NCI-H1092 (cell line): ENCODE measurements at places on chromosomes 3 and 15.

- no peak for DNase-seq
Measured at GRCh38 chr15:85543741-85544155, 163.3 kb downstream of the AKAP13 start.

- DNase-seq: no peak
Measured at GRCh38 chr15:40042791-40043320, 3.9 kb upstream of the SRP14 start.

DNA sequence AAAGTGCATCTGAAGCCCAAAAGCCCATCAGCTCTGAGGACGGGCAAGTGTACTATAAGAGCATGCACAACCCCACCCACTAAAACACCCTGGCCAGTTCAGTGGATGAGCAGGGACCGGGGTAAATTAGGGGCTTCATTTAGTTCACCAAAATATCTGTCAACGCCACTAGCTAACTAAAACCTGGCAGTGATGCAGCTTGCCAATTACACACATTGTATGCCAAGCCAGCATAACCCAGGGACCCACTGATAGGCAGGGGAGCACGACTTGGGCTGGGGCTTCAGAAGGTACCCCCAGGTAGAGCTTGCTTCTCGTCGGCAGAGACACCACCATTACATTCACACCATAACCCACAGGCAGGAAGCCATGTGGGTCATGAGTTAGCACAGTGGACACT, 47.0 kb downstream of the PTPN23 start:
- no peak for DNase-seq

DNA sequence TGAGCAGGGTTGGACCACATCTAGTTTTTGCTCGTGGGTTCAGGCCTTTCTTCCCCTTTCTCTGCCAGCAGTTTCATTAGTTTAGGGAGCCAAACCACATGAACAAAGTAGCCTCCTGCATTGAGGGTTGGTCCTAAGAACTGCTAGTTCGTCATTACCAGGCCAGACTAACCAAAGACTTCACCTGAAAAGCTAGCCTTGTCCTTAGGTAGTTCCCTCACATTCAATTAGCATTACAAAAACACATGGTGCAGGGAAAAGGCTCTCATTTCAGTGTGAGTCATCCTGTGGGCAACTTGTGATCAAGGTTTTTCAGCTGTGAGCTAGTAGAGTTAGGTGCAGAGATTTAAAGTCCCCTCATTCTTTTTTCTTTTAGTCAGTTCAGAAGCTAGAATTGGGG, 279.3 kb upstream of the CTNNB1 start:
- DNase-seq: no peak

- DNase-seq: peak; percentile 95
Measured at GRCh38 chr3:15345066-15345607, 12.8 kb upstream of the SH3BP5 start.

DNA sequence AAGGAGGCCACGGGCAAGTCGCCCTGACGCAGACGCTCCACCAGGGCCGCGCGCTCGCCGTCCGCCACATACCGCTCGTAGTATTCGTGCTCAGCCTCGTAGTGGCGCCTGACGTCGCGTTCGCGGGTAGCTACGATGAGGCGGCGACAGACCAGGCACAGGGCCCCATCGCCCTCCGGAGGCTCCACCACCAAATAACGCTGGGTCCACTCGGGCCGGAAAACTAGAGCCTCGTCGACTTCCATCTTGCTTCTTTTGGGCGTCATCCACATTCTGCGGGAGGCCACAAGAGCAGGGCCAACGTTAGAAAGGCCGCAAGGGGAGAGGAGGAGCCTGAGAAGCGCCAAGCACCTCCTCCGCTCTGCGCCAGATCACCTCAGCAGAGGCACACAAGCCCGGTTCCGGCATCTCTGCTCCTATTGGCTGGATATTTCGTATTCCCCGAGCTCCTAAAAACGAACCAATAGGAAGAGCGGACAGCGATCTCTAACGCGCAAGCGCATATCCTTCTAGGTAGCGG, at the start of gene EPM2AIP1:
EPM2AIP1 (minus strand) TSS at position 326 of the 520 bp plus-strand sequence; CDS start at position 272, 54 bp downstream.
- DNase-seq: no peak

GRCh38 chr15:78034495-78035191, 42.9 kb downstream of the TBC1D2B start:
- no peak for DNase-seq

DNA sequence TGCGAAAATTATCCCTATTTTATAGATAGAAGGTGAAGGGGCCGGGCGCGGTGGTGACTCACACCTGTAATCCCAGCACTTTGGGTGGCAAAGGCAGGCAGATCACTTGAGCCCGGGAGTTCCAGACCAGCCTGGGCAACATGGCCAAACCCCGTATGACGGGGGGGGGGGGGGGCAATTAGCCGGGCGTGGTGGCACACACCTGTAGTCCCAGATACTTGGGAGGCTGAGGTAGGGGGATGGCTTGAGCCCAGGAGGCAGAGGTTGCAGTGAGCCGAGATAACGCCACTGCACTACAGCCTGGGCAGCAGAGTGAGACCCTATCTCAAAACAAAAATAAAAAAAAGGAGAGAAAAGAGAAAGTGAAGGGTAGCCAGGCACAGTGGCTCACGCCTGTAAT, 1.4 kb downstream of the AAGAB start:
- no peak for DNase-seq

- DNase-seq: no peak
Measured at GRCh38 chr15:37595426-37595970, 338.9 kb upstream of the TMCO5A start.

DNA sequence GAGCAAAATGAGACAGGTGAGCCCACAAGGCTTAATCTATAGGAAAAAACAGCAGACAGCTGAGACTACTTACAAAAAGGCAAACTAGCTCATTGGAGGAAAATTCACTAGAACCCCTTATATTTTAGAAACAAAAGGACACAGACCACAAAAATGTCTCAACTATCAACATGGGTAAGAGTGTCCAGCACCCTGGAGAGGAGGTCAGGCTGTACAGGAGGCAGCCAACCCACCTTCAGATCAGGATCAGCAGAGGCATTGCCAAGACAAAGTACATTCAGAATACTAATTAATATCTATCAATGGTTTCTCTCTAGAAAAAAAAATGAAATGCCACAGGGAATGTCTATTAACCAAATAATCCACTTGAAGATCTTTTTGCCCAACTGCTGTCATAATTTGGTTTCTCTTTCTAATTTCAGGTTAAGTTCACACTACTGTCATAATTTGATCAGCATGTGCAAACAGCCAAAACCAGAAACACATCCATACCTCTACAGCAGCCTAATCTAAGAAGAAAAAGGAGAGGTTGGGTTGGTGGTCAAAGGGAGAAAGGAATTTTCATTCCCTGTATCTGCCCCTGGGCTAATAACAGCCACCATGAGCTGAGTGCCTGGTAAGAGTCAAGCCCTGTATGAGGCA, 26.0 kb upstream of the THBS1 start:
- no peak for DNase-seq

DNA sequence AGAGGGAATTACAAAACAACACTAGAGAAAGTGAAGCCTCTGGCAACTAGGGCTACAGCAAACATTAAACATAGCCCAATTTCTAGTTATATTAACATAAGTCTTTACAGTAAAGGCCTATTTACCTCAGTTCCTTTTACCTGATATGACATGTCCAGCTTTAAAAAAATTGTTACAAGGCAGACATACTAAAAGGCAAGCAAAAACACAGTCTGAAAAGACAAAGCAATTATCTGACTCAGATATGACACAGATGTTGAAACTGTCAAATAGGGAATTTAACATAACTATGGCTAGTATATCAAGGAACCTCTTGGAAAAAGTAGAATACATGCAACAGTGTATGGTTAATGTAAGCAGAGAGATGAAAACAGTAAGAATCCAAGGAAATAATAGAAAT, 238.6 kb downstream of the RAP2B start:
- no peak for DNase-seq

- DNase-seq: no peak
Measured at GRCh38 chr3:124858275-124858674, 28.9 kb downstream of the ITGB5 start.

GRCh38 chr3:87828046-87828445, 230.8 kb downstream of the CGGBP1 start:
- DNase-seq: no peak

GRCh38 chr3:71956716-71957115, 171.8 kb upstream of the PROK2 start:
- no peak for DNase-seq

DNA sequence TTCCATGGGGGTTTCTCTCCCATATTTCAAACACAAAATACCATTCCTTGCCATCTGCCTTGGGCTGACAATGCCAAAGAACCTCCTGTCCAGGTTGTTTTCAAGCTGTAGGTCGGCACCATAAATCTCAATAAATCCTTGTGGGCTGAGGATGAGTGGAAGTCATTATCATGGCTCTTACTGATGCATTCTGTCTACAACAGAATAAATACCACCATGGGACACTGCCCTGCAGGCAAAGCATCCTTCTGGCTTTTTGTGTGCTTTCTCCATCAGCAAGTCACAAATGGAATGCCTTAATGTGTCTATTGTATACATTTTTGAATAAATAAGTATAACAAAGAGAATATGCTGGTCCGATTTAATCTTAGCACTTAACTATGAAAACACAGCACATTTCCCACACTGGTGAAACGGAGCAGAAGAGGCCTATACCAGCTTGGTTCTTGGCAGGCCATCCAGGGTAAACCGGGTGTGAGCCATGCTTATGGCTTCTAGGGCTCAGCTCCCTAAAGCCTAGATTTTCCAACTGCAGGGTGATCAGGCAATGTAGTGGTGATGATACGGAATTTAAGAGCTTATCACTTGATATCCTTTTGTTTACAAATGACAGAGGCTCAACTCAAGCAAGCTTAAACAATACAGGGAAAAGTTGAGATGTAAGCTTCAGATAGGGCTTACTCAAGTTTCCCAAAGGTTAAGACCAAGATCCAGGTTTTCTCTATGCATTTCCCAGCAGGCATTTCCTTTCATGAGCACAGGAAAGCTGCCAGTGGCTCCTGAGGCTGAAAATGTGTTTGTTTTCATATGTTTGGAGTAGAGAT, 133.2 kb upstream of the LRTM1 start:
- DNase-seq: no peak

DNA sequence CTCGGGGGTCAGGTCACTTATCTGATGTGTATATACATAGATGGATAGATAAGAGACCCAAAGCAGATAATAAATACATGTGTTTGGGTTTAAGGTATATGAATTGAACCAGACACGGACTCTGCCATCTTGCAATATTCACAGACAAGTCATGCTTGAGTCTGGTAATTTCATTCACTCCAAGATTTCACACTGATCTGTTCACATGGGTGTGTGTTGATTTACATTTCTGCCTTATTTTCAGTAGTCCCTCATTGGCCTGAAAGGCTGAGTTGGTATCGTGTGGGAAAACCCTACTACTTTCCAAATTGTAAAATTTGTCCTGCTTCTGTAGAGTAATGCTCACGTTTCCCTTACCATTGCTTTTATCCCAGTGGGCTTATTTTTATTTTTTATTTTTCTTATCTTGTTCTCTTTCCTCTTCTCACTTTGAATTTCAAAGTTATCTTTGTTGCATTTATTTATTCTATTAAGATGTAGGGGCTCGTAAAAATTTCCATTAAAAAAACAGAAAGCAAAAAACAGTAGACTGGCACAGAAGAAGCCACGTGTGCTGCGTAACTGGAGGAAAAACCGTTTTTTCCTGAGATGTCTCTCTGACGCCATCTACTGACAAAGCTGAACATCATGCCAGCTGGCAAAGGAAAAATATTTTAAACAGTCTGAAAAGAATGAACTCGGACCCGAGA, 10.8 kb upstream of the MFSD1 start:
- DNase-seq: peak; percentile 40

DNA sequence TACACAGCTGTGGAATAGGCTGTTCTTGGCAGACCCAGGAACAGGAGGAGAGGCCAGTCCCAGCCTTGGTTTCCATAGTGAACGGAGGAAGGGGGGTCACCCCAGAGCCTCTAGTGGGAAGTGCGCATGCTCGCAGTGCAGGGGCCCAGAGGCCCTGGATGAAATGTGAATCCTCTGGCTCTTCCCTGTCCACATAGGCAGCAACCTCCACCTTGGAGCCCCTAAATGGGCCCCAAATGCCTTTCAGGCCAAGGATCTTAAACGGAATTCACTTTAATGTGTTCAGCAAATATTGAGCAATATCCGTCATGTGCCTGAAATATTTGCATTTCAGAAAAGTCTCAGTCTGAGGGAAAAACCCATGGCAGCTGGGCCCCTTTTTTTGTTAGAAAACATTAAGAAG, 3.3 kb upstream of the NDN start:
- peak; percentile 11 for DNase-seq

DNA sequence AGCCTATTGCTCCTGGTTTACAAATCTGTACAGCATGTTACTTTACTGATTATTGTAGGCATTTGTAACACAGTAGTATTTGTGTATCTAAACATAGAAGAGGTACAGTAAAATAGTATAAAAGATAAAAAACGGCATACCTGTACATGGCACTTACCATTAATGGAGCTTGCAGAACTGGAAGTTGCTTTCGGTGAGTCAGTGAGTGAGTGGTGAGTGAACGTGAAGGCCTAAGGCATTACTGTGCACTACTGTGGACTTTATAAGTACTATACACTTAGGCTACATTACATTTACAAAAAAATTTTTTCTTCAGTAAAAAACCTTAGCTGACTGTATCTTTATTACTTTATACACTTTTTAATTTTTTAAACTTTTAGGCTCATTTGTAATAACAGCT, 90.9 kb downstream of the RAP2B start:
- DNase-seq: no peak

DNA sequence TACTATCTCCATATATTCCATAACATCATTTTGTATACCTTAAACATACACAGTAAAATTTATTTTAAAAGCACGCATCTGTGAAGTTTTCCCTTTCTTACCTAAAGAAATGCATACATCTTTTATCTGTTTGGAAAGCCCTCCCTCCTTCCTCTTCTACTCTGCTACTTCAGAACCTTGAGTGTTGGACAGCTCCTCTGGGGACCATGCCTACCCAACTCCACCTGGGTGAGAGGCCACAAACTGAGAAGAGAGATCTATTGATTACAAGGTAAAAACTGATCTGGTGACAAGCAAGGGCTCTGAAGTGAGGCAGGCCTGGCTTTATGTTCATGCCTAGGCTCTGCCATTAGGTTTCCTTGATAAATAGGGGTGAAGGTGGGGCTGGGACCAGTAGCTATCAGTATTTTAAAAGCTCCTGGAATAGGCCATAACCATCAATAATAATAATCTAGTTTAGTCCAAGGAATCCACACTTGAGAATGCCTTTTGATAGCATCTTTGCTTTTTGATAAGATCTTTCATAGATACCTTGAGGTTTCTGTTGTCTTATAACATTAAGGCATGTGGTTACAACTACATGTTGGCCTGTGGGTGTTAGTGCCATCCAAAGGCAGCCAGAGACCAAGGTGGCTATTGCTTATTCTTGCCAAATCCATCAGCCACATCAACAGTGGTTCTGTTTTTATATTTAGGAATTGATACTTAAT, 148.8 kb downstream of the KCNMB2 start:
- DNase-seq: no peak

- no peak for DNase-seq
Measured at GRCh38 chr3:44924457-44925084, 50.2 kb downstream of the TGM4 start.

- no peak for DNase-seq
Measured at GRCh38 chr3:17090280-17090983, 205.7 kb downstream of the PLCL2 start.

GRCh38 chr3:4418156-4418555, 48.9 kb downstream of the SUMF1 start:
- no peak for DNase-seq
